ENCODE measurements at places on chromosomes 12 and 14.

DNA sequence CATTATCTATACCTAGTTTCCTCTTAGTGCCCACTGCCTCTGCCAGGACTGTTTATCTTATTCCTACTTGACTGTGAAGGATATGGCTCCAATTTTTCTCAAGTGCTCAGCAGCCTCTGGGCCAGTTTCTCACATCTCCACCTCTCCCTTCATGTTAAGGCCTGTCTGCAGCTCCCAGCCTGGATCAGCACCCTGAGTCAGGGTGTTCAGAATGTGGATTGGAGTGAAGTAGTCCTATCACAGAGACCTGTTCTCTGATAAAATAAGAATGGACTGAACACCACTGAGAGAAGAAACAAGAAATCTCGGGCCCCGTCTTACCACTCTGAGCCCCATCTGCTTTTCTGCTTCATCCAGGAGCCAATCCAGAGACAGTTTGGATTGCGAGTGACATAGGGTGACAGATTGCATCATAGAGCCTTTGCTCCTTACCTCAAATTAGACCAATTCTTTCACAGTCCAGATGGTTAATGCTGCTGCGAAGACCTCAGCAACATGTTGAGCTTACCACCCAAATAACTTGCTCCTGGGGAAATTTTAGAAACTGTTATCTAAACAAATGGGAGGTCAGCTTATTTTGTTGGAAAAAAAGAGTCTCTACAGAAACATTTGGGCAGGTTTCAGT, 473.1 kb downstream of the PDZRN4 start:
- no peak for DNase-seq

DNA sequence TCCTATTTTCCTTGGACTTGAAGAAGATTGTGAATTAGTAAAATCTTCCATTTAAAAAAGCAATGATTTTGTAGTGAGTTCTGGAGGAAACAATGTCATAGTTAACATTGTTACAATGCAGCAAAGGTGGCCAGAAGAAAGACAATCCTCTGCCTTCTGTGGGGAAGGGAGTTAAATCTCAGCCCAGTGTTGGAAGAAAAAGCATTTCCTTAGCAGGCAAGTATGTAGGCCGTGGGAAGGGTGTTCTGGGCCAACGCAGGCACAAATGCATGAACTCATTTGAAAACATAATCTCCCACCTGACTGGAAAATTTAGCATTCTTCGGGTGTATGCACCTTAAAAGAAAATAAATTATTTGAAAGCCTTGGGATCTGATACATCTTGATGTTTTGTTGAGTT, 258.6 kb downstream of the ADAMTS20 start:
- no peak for DNase-seq

DNA sequence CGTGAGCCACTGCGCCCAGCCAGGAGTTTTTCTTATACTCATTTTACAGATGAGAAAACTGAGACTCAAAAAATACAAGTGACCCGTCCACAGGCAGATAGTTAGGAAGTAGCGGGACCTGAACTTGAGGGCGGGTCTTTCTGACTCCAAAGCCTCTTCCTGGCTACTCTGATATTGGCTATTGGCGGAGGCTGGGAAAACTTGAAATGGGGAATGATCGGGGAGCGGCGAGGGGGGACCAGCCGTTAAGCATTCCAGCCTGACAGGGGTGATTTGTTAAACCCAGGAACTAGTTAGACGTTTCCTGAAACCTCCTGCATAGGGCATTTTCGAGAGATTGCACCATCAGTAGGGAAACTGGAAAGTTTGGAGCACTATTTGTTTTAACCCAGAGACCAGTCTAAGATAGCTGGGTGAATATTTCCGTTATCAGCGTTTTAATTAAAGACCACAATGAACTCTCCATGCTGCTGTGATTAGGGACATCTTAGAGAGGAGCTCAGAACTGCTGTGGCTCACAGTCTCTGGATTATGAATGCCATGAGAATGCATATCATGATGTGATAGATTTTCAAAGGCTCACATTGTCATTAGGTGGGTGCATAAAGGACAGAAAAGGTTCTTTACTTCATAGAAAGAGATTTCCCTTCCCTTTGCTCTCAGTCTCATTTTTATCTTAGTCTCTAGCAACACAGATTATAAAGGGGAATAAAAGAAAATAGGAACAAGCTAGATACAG, 2.5 kb downstream of the NR1H4 start:
- no peak for DNase-seq

- DNase-seq: peak; percentile 30
Observed at GRCh38 chr14:58584383-58584782, 53.4 kb upstream of the DACT1 start.

DNA sequence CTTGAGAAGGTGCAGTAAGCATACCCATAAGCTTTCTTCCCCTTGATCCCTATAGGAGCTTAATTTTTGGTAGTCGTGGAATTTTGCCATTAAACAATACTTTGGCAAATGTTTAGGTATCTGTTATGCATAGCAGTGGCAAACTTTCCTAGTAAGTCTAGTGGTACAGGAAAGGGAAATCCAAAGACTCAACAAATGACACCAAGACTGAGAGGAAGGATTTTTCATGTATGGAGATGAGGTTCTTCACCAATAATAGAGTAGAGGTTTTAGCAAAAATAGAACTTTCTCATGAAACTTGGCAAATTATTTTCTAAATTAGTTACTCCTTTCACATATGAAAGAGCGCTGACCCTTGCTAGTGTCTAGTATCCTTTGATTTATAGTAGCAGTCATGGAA, 2.8 kb downstream of the EID3 start:
- no peak for DNase-seq

GRCh38 chr12:20044846-20045245, 323.5 kb upstream of the PDE3A start:
- DNase-seq: peak; percentile 10

DNA sequence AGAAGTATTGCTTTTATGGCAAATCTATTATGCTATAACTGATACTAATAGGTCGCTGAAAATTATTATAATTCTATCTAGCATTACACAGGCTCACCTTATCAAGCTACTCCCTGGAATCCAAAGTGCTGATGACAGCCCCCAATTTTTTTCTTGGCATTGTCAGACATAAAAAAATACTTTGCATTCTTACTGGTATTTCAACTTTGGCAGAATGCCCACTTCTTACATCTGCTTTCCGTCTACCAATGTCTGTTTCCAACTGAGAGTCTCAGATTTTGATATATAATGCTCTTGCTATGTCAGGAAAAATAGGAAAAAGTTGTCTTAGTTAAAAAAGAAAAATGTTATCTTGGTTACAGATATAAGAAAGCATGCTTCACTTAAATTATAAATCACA, 615.4 kb downstream of the C12orf50 start:
- DNase-seq: peak; percentile 91

GRCh38 chr12:92603741-92604432, 98.9 kb upstream of the PLEKHG7 start:
- no peak for DNase-seq

GRCh38 chr12:109961612-109962011, 34.6 kb downstream of the GIT2 start:
- no peak for DNase-seq

- no peak for DNase-seq
Observed at GRCh38 chr14:95697764-95698163, 11.5 kb downstream of the TCL1B start.

DNA sequence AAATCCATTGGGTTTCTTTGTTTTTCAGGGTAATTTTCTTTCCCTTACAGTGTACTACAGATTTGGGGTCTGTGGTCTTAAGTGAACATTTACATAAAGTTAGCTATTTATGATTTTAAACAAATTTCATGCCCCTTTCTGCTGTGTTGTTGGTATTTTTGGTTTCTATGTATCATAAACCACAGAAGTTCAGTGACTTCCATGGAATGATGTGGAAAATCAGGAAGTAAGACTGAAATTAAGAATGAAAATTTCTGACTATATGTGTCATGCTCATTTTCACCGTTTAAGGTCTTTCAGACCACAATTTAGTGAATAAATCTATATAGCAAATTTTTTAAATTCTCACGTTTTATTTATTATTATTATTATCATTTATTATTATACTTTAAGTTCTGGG, 31.7 kb downstream of the ETV6 start:
- DNase-seq: no peak

DNA sequence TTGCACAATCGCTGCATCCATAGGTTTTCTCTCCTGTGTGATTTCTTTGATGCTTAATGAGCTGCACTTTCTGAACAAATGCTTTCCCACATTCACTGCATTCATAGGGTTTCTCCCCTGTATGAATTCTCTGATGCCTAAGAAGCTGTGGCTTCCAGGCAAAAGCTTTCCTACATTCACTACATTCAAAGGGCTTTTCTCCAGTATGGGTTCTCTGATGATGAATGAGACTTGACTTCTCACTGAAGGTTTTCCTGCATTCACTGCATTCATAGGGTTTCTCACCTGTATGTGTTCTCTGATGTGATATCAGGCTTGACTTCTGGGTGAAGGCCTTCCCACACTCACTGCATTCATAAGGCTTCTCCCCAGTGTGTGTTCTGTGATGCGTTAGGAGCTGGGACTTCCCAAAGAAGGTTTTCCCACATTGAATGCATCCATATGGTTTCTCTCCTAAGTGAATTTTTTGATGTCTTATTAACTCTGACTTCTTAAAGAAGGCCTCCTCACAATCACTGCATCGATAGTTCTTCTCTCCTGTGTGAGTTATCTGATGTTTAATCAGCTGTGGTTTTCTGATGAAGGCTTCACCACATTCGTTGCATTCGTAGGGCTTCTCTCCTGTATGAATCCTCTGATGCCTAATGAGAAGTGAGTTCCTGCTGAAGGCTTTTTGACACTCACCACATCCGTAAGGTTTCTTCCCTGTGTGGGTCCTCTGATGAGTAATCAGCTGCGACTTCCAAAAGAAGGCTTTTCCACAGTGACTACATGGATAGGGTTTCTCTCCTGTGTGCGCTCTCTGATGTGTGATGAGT, 30.3 kb downstream of the ZNF605 start:
- peak; percentile 7 for DNase-seq

DNA sequence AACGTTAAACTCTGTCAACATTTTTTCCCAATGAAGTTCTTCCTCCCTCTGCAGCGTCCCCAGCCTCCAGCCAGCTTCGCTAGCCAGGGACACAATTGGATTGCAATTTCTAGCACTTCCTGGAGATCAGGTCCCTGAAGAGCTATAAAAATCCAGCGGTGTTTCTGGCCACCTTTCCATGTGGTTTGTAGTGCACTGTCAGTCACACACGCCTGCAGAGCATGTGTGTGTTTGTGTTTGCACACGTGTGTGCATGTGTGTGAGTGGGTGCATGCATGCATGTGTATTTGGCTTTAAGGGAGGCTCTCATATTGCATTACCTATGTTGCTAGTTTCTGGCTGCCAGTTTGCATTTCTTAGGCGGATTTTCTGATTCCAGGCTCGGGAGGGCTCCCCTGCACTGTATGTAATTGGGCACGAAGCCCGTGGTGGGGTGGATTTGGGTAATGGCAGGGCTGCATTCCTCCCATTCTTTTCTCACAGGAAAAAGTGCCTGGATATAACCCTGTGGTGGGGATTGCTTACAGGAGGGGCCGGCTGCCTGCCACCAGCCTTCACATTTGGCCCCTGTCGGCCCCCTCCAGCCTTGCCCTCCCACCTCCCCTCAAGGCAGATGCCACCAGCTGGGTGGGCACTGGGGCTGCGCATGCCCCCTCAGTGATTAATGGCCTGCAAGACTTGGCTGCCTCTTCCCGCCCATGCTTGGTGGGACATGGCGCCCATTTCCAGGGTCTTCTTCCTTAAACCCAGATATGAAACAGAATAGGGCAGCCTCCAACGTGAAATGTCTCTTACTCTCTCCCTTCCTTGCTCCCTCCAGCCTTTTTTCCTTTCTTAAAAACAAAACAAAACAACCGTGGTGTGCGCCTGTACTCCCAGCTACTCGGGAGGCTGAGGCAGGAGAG, 74.0 kb downstream of the TSPAN9 start:
- DNase-seq: peak; percentile 67

GRCh38 chr12:95224202-95225170, 6.9 kb downstream of the VEZT start:
- DNase-seq: peak; percentile 82

GRCh38 chr12:19518209-19518608, 78.9 kb downstream of the AEBP2 start:
- DNase-seq: no peak

- no peak for DNase-seq
Observed at GRCh38 chr12:20434996-20435395, 66.7 kb downstream of the PDE3A start.

- DNase-seq: no peak
Observed at GRCh38 chr12:48917857-48918537, 7.3 kb downstream of the FKBP11 start.

DNA sequence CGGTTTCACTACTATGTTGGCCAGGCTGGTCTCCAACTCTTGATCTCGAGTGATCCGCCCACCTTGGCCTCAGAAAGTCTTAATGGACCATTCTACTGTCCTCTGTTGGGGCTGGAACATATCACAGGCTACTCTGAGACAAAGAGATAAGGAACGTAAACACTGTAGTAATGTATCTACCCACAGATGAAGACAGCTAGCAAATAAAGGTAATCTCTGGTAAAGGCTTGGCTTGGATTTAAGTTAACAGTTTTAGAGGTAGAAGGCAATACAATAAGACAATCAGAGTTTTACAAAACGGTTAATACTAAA, 44.6 kb upstream of the ISM2 start:
- DNase-seq: peak; percentile 53

- no peak for DNase-seq
Observed at GRCh38 chr12:25469861-25470260, 83.2 kb downstream of the LMNTD1 start.

DNA sequence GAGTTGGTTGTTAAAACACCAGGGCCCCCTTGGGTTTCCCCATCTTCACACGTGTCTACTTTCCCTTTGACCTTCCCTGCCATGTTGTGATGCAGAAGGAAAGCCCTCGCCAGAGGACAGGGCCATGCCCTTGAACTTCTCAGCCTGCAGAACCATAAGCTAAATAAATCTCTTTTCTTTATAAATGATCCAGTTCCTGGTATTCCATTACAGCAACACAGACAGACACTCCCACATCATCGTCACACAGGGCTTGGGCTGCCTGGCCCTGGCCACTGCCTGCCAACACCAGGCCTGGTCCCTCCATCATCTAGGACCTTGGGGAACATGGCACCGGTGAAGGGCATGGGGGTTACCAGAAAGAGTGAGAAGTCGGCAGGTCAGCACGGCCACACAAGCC, 84.8 kb downstream of the DPF3 start:
- no peak for DNase-seq

- DNase-seq: no peak
Observed at GRCh38 chr14:67569651-67570290, 30.3 kb downstream of the PIGH start.

DNA sequence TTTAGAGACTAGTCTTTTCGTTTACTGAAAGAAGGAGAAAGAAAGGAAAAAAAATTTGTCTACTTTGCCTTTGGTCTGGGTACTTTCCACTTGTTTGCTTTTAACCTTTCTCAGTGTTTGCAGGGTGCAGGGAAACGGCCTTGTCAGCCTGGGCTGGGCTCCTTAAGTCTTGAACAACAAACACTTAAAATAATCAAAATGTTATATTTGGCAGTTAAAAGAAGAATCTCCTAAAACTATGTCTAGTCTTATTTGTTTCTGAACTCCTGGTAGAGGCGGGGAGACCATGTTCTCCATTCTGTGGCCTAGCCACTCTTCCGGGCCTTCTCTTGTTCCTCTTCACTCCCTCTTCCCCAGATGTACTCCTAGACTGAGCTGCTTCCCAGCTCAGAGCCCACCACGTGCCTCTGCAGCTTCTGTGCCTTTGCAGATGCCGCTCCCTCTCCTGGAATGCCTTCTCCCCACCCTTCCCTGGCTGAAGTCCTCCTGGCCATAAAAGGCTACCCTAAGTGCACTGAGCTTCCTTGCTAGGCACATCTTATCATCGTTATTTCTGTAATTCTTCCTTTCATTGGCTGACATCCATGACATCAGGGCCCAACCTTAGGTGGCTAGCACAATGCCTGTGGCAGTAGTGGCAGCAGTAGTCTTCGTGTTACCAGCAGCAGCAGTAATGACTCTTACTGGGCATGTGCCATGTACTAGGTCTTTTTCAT, 432.9 kb downstream of the ZFP36L1 start:
- no peak for DNase-seq

Measured in amniotic epithelial cell (primary cell).